Activated naive CD8-positive, alpha-beta T cell treated with anti-CD3 and anti-CD28 coated beads, Interleukin-2, amount 10 ng/mL, durations not matched to agents 7 days and 5 days (primary cell): ENCODE measurements at places on chromosomes 2 and 18. TPM values are rescaled to one million over a fixed set of nuclear protein-coding genes. Genes with fewer than 3 reads are reported as not detected.

- no peak for DNase-seq
Measured at GRCh38 chr2:121298476-121298875, 13.5 kb upstream of the TFCP2L1 start.

- DNase-seq: no peak
Measured at GRCh38 chr18:62702259-62702658, 13.1 kb upstream of the PHLPP1 start.

GRCh38 chr2:112814278-112814677 lies 22.3 kb downstream of the IL1B start:
- DNase-seq: no peak

GRCh38 chr2:68916226-68916625 lies 36.5 kb downstream of the GKN2 start:
- no peak for DNase-seq

GRCh38 chr2:130728549-130729316 lies at the start of gene GPR148:
TSS of gene GPR148 (plus strand) at chr2:130729070. CDS start at chr2:130729152, 82 bp downstream.
- DNase-seq: no peak

DNA sequence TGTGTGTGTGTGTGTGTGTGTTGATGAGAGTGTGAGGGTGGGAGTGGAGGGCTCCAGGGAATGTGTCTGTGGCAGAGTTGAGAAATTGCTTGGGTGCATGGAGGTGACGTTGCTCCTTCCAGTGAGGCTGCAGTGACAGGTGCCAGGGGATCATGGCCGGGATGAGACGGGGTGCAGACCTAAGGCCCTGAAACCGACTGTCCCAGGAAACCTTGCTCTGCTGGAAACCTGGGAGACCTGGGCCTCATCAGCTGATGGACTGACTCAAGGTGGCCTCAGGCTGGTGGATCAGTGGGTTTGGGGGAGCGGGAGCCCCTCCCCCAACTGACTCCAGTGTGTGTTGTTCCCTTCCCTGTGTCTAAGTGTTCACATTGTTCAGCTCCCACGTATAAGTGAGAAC lies 56.6 kb downstream of the INHBB start:
- no peak for DNase-seq

- DNase-seq: no peak
Measured at GRCh38 chr2:217538719-217539118, 464.1 kb downstream of the TNS1 start.

GRCh38 chr2:85419009-85419675 lies 628 bp downstream of the SH2D6 start:
- peak; percentile 56 for DNase-seq

- DNase-seq: no peak
Measured at GRCh38 chr18:76564655-76565237, 69.7 kb upstream of the ZNF516 start.

- no peak for DNase-seq
Measured at GRCh38 chr2:60899230-60899891, 18.0 kb downstream of the REL start.

DNA sequence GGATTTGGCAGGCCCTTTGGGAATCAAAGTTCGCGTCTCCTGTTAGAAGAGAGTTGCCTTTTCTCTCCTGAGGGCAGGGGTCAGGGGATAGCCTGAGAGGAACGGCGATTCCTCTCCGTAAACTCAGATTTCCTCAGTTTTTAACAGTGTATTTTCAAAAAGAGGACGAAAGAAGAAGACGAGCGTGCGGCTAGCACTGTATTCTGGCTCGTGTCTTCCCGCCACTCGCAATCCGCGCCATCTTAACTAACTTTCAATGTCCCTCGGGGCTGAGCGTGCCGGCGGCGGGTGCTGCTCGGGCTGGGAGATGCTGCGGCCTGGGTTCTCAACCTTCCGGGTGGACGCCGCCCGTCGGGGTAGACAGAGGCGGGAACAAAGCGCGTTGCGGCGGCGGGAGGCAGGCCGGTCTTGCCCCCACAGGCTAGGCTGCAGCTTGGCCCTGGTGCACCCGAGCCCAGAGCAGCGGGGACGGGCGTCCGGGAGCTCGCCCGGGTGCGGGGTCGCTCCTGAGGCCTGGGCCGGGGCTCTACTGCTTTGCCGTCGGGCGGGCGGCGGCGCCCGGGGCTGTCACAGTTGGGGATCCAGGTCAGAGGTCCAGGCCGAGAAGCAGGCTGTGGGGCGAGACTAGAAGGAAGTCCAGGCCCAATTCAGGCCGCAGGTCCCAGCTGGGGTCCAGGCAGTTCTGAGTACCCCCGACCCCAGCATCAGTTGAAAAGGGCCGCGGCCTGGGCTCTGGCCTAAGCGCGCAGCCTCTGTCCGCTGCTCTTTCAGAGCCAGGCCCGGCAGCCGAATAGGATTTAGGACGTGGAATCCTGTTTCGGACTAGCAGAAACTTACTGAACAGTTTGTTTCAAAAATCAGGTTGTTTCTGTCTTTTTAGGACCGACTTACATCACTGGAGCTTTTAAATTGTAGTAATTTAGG lies 11.8 kb downstream of the TBR1 start:
- DNase-seq: peak; percentile 37

DNA sequence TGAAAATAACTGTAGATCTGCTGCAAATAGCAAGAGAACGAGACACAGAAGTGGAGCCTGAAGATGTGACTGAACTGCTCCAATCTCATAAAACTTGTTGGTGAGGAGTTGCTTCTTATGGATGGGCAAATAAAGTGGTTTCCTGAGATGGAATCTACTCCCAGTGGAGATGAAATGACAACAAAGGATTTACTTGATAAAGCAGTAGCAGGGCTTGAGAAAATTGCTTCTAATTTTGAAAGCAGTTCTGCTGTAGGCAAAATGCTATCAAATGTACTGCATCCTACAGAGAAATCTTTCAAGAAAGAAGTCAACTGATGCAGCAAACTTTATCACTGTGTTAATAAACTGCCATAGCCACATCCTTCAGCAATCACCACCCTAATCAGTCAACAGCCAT lies 44.0 kb downstream of the RPRD1A start:
- no peak for DNase-seq

- DNase-seq: no peak
Measured at GRCh38 chr2:1593371-1594122, 150.8 kb downstream of the PXDN start.

GRCh38 chr2:97728091-97728731 lies 14.8 kb downstream of the ZAP70 start:
- DNase-seq: peak; percentile 26

GRCh38 chr2:115285416-115285815 lies 843.0 kb downstream of the DPP10 start:
- DNase-seq: no peak

DNA sequence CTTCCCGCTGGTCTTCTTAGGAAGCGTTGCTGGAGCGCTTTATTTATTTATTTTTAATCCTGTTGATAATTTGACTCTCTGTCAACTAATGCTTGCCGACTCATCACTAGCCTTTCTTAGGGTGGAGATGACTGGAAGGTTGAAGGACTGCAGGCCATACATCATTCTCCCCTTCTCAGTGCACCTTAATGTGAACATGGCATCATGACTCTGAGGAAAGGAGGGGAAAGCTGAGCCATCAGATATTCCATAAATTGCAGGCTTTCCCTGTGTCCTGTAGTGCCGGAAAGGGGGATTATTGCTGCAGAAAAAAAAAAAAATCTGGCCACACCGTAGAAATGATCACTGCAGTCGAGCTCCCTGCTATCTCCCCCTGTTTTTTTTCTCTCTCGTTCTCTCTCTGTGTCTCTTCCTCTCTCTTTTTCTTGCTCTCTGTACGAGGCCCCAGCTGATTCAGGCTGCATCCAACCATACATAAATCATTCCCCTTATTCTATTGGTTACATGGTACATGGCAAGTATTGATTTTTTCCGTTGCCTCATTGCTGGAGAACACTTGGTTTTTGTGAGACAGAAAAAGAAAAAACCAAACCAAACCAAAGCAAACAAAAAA lies 125.8 kb upstream of the EFEMP1 start:
- DNase-seq: no peak

DNA sequence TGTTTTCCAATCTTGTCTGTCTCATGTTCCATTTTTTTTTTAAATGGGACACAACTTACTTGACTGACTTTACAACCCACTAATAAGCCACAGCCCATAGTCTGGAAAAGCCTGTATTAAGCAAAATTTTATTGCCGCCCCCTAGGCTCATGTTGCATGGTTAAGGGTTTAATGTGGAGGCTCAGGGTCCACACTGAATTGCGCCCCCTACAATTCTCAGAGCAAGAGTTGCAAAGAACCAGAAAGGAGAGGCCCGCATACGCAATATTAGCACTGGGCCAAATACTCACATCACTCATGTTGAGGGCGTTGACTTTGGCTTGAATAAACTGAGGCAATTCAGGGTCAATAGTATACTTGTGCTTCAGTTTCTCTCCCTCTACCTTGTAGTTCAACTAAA lies 65.5 kb downstream of the NEB start:
- no peak for DNase-seq

DNA sequence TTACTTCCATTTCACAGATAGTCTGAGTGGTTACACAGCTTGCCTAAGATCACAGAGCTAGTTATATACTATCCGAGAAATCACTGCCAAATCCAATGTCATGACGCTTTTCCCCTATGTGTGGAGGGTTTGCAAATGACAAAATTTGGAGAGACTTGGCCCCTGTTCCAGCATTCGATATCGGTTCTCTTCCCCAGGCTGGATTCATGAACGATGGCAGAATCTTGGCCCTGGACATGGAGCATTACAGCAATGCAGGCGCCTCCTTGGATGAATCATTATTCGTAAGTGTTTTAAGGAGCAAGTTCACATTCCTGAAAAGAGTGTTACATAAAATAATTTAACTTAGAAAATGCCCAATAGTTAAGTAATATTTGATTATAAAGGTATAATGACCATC lies 55.1 kb downstream of the AOX1 start:
- DNase-seq: no peak

DNA sequence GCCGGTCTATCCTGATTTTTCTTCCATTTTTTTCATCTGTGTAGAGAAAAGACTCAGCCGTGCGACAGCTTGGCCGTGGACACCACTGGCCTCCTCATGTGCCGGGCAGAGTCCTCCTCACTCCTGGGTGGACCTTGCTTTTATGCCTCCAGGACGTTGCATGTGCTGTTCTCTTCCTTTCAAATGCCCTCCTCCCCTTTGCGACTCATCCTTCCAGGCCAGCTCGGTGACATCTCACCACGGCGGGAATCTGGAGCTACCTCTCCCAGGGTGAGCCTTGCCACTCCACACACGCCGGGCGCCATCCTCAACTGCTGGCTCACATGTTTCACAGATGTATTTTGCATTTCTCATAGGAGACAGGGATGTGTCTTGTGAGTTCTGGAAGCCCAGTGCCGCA lies 198.5 kb upstream of the HDAC4 start:
- DNase-seq: peak; percentile 4

GRCh38 chr2:21234001-21234400 lies 110.2 kb downstream of the TDRD15 start:
- no peak for DNase-seq

DNA sequence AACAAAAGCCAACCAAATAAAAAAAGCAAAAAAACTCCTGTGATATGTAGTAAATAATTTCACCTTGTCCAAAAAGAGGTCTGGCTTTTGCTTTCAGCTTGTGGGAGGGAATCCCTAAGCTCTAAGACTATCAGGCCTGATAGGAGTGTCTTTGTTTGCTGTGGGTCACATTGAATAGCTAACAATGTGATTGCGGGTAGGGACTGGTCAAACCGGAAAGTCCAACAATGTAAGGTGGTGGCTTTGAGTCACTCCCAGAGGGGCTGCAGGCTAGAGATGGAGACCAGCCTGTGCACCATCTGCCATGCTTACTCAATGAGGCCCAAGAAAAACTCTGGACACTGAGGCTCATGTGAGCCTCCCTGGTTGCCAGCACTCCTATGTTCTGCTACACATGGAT lies 192.9 kb downstream of the TFCP2L1 start:
- DNase-seq: no peak

DNA sequence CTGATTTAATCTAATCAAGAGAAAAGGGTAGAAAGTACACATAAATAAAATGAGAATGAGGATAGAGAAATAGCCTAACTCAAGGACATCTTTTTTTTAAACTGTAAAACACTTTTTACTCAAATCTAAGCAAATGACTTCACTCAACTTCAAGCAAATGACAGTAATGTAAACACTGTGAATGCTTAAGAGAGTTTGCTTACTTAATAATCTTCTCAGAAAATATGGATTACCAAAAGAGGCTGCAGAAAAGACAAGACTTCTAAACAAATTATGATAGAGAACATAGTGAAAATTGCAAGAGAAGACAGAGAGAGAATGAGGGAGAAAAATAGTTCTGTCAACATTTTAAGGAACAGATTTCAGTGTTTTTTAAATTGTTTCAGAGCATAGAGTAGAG lies 52.5 kb downstream of the FAM124B start:
- no peak for DNase-seq

DNA sequence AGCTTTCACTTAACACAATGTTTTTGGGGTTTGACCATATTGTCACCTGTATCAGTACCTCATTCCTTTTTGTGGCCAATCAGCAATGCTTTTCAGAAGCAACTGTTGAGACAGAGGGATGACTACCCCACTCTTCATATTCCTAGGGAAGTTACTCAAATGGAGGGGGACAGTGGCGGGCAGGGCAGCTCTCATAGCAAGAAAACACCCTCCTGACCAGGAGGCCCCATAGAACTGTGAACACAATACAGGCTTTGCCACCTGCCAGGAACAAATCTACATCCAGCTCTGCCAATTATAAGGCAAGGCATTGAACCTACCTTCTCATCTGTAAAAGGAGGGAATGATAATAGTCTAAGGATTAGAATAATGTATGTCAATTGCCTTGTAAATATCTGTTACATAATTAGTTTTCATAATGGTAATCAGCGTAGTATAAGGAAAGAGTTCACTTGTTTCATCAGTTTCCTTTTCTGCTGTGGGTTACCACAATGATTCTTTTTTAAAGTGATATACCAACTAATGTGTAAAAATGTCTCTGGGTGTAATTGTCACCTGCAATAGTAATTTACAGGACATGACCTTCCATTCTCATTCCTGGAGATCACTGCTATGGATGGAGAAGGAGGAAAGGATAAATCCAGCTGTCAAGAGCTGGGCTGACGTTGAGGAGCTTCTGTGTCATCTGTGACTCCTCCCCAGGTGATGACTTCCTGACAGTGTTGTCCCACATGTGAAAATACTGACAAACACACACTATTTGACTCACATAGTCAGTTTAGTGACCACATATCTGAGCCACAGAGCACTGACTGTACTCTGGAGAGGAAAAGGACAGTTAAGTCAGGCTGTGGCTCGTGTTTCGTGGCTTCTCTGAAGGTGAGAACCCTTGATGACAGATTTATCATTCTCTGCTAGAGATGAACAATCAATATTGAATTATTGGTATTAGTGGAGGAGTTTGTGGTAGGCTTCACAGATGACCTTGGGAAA lies 13.5 kb downstream of the ALPK2 start:
- peak; percentile 43 for DNase-seq

STAT1 gene
- total RNA-seq: 544 TPM

SATB2 gene
- 0.06 TPM for total RNA-seq

SFTPB gene
- total RNA-seq: not detected

SRD5A2 gene
- total RNA-seq: not detected

RUFY4 gene
- 3.0 TPM for total RNA-seq

SERPINB11 gene
- total RNA-seq: not detected

IL36RN gene
- not detected for total RNA-seq

REEP1 gene
- 0.11 TPM for total RNA-seq

INPP5D gene
- total RNA-seq: 129 TPM

TEKT4 gene
- total RNA-seq: not detected

INSIG2 gene
- total RNA-seq: 29.0 TPM

GAREM1 gene
- total RNA-seq: not detected

CDH20 gene
- total RNA-seq: 0.17 TPM

SLC25A12 gene
- total RNA-seq: 27.5 TPM

ITGA4 gene
- 227 TPM for total RNA-seq

MZT2A gene
- total RNA-seq: 233 TPM
